Foreskin fibroblast (primary cell): ENCODE measurements at places on chromosomes 5 and 9.
A peak's percentile ranks its signal among the peaks of the same experiment; 100 is the strongest.

GRCh38 chr9:129608561-129609481 lies 12.1 kb downstream of the C9orf50 start:
- no peak for DNase-seq

DNA sequence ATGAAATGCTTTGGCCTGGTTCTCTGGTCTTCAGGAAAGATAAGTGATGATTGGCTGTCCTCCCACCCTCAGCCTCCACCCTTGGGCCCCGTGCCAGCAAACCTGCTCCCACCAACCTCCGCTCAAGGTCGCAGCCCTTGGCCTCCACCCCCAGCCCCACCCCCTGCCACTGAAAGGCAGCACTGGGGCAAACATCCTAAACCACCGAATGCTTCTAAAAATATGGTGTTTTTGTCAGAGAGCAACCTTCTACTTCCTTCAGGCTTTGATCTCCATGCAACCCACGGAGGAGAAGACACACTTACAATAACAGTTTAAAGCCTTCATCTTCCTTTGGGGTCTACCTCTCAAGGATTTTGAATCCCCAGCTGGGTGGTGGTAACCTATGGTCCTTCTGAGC lies 24.0 kb upstream of the TCF7 start:
- no peak for DNase-seq

- DNase-seq, result peak; percentile 78
Observed at GRCh38 chr9:130997925-130998596, 10.9 kb upstream of the LAMC3 start.

GRCh38 chr9:74742792-74743730 lies 144.7 kb downstream of the TRPM6 start:
- DNase-seq, result peak; percentile 23

DNA sequence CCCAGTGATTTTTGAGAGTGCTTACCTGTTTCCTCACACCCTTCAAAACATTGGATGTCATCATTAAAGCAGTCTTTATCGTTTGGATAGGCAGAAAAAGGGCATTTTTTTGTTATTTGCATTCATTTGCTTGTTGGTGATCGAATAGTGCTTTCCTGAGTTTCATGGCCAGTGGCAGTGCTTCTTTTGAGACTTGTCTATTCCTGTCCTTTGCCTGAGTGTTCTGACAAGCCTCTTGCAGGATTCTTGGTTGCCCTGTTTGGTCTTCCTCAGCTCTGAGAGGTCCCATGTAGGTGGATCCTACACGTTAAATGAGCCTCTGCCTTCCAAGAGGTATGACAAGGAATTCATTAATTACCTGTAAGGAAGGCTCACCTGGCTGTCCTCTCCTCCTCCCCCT lies 52.8 kb downstream of the DAB2IP start:
- DNase-seq, result no peak

GRCh38 chr5:39863926-39864552 lies 439.3 kb upstream of the DAB2 start:
- no peak for DNase-seq
